ENCODE measurements at places on chromosomes 4 and X. TPM values are rescaled to one million over a fixed set of nuclear protein-coding genes. Genes with fewer than 3 reads are reported as not detected.

Gene TENM3
- 41.8 TPM for total RNA-seq

Gene SMIM31
- not detected for total RNA-seq

Gene COL25A1
- total RNA-seq: 6.5 TPM

Gene DCX
- not detected for total RNA-seq

Gene XK
- total RNA-seq: 1.4 TPM

DNA sequence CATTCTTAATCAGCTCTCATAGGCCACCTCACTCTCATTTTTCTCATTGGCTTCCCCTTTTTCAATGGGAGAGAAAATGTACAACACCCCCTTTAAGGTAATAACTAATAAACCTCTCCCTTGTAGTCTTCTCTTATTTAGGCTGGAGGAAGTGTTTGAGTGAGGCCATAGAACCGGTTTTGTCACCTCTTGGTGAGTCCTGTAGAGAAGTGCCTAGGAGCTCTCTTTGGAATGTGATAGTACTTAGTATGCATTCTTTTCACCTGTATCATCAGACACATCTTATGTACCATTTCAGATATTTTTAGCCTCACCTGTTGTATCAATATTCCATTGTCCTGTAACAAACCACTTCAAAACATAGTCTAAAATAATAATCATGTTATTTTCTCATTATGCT lies 3.5 kb upstream of the TAB3 start:
- H3K4me1 ChIP-seq: no peaks in the 10 kb centered on the region
- no peaks in the 10 kb centered on the region for H3K27me3 ChIP-seq
- H3K36me3 ChIP-seq: no peaks in the 10 kb centered on the region
- no peak for DNase-seq
- no peak overlapping the region for H3K4me3 ChIP-seq

DNA sequence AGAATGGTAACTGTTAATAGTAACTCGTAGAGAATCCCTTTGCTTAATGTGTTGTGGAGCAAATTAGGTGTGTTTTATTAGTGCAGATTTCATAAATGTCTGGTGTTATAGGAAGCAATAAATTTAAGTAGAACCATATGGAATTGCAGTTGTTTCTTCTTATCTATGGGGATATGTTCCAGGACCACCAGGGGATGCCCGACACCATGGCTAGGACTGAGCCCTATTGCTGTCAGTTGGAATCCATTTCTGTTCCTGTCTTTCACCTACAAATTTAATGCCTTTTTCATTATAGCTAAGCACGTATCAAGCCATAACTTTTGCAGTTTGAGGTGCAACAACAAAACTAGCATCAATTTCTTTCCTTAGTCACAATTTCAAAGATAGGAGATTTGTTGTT lies 72.5 kb downstream of the DDIT4L start:
- H3K4me1 ChIP-seq: no peaks in the 10 kb centered on the region
- H3K4me3 ChIP-seq: no peak overlapping the region
- H3K36me3 ChIP-seq: no peaks in the 10 kb centered on the region

DNA sequence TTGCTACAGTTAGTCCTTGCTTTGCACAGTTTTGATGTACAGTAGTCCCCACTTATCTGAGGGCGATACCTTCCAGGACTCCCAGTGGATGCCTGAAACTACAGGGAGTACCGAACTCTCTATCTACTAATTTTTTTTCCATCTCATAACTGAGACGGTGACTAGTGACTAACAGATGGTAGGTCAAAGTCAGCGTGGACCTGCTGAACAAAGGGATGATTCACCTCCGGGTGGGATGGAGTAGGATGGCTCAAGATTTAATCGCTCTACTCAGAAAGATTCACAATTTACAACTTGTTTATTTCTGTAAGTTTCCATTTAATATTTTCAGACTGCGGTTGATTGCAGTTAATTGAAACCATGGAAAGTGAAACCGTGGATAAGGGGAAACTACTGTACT lies 655.8 kb downstream of the ZNF674 start:
- H3K4me1 ChIP-seq: no peaks in the 10 kb centered on the region
- H3K27me3 ChIP-seq: no peaks in the 10 kb centered on the region
- DNase-seq: no peak
- H3K4me3 ChIP-seq: no peak overlapping the region
- H3K36me3 ChIP-seq: no peaks in the 10 kb centered on the region

- no peaks in the 10 kb centered on the region for H3K36me3 ChIP-seq
- H3K4me1 ChIP-seq: no peaks in the 10 kb centered on the region
- H3K4me3 ChIP-seq: no peak overlapping the region
- no peak overlapping the region for H3K27ac ChIP-seq
- no peaks in the 10 kb centered on the region for H3K27me3 ChIP-seq
Measured at GRCh38 chr4:9894644-9895332, 113.4 kb downstream of the DRD5 start.

DNA sequence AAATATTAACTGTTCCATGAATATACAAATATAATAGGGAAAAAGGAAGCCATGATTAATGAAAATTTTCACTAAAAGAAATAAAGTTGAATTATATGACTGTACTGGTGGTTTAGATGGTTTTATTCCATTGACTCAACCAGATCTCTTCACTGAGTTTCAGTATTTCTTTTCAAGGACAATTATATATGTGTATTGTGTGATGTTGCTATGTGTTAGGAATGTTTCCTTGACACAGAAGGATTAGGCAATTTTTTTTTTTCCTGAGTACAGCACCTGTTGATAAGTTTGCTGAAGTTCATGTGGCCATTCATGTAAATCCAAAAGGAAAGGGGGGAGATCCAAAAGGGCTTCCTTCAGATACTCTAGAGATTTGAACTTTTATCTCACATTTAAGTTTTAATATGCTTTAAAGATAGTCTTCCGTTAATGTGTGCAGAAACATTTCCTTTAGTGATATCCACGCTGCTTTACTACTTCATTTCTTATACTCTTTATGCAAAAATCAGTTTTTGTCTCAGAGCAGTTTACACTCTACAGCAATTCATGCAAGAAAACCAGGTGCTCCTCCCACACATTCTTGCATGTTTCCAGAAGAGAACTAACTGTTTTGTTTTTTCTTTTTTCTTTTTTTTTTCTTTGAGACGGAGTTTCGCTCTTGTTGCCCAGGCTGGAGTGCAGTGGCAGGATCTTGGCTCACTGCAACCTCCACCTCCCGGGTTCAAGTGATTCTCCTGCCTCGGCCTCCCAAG lies 249.1 kb downstream of the RPA4 start:
- no peak overlapping the region for H3K4me3 ChIP-seq
- H3K36me3 ChIP-seq: no peaks in the 10 kb centered on the region
- H3K27me3 ChIP-seq: no peaks in the 10 kb centered on the region
- no peak overlapping the region for H3K27ac ChIP-seq

DNA sequence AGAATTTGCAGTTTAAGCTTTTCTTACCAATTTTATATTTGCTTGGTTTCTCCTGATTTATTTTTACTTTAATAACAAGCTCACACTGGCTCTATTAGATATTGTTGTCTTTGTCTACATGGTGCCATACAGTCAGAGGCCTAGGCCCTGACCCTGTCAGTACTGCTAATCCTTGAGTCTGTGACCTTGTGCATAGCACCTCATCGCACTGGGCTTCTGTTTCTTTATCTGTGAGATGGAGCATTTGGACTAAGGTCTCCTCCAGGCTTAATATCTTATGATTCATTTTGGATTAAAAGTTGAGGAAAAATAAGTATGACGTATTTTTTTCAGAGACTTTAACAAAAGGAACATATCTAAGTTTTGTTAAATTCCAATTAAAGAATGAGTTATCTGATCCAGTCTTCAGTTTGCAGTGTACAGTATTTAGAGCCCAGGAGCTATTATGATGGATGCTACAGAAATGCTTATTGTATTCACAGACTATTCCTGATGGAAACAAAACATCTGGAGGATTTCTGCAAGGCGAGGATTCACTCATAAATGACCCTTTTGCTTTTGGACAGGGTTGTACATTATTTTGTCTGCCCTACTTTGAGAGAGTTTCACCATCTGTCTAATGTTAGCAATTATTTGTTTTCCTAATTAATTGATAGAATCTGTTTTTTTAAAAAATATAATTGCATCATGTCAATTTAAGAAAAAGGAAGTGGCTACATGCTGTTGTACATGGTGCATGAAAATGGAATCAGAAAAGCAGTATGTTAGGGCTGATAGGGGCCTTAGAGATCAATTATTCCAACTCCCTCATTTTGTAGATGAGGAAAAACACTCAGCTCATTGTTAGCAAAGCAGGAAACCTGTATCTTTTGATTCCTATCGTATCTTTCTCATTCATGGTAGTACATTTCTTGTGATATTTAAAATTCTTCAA lies 203.6 kb downstream of the BANK1 start:
- H3K27ac ChIP-seq: no peak overlapping the region
- H3K4me3 ChIP-seq: no peak overlapping the region
- no peaks in the 10 kb centered on the region for H3K27me3 ChIP-seq

DNA sequence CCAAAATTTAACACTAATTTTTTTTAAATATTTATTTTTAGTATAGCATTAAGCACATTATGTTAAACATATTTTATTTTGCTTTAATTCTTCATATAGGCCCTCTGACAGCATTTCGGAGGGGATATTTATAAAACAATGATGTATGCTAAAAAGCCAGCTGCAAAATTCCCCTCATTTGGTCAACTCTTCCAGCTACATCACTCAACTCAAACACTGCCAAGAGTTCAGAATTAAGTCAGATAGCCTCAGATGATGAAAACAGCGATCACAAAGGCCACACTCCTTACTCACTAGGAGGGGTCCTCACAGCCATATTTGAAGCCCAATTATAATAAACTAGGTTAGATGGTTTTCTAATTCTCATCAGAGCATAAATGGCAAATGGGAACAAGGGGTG lies 146.6 kb downstream of the ADAMTS3 start:
- H3K4me3 ChIP-seq: no peak overlapping the region
- no peaks in the 10 kb centered on the region for H3K4me1 ChIP-seq
- no peaks in the 10 kb centered on the region for H3K36me3 ChIP-seq
- H3K27ac ChIP-seq: no peak overlapping the region
- no peak for DNase-seq

- H3K4me1 ChIP-seq: no peaks in the 10 kb centered on the region
- no peak overlapping the region for H3K4me3 ChIP-seq
- no peaks in the 10 kb centered on the region for H3K36me3 ChIP-seq
- no peak for DNase-seq
- H3K27me3 ChIP-seq: no peaks in the 10 kb centered on the region
Measured at GRCh38 chr4:11042760-11043159, 358.2 kb upstream of the CLNK start.

DNA sequence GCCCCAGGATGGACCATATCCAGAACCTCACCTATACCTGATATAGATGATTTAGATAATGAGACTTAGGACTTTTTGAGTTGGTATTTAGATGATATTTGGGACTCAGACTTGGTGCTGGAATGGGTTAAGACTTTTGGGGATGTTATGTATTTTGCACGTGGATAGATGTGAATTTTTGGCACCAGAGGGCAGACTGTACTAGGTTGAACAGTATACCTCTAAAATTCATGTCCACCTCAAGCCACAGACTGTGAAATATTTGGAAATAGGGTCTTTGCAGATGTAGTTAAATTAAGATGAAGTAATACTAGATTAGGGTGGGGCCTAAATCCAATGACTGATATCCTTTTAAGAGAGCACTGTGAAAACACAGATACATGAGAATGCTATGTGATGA lies 15.6 kb downstream of the RBM41 start:
- H3K4me3 ChIP-seq: no peak overlapping the region
- H3K27ac ChIP-seq: no peak overlapping the region
- no peaks in the 10 kb centered on the region for H3K4me1 ChIP-seq
